ENCODE measurements at places on chromosomes 2 and 18.
A peak's percentile ranks its signal among the peaks of the same experiment; 100 is the strongest.

DNA sequence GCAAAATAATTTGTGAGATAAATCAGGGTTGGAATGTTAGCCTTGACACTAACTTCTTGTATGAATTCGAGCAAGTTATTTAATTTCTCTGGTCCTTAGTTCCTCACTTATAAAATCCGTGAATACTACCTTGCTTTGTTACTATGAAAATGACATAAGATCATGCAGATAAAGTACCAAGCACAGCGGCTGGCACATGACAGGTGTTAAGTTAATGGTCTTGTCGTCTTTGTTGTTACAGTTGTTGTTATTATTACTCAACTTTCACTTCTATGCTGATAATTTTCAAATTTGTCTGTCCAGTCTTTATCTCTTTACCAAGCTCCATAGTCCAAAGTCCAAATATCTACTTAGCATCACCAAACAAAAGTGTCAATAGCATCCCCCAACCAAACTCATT lies 482.1 kb downstream of the ARHGAP15 start:
- DNase-seq, result no peak
- no peaks in the 10 kb centered on the region for H3K36me3 ChIP-seq
- H3K27me3 ChIP-seq, result no peaks in the 10 kb centered on the region
- no peak overlapping the region for H3K4me3 ChIP-seq

DNA sequence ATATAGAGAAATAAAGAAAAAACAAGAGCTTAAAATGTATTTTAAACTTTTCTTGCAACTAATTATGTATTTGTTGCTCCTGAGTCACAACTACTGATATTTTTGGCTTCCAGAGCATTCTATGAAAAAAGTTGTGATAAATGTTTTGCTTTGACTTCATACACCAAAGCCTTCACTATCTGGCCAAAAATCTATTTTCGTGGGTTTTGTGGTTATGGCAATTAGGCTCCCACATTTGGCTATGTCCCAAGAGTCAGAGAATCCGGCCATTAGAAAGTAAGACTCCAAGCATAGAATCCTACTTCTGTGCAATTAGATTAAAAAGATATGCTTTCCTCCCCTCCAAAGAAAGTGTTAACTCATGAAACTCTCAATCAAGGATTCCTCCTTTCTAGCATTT lies 1456.1 kb upstream of the ACVR2A start:
- no peaks in the 10 kb centered on the region for H3K4me1 ChIP-seq
- H3K27ac ChIP-seq, result no peak overlapping the region
- no peak overlapping the region for H3K4me3 ChIP-seq
- H3K27me3 ChIP-seq, result no peaks in the 10 kb centered on the region
- DNase-seq, result no peak

DNA sequence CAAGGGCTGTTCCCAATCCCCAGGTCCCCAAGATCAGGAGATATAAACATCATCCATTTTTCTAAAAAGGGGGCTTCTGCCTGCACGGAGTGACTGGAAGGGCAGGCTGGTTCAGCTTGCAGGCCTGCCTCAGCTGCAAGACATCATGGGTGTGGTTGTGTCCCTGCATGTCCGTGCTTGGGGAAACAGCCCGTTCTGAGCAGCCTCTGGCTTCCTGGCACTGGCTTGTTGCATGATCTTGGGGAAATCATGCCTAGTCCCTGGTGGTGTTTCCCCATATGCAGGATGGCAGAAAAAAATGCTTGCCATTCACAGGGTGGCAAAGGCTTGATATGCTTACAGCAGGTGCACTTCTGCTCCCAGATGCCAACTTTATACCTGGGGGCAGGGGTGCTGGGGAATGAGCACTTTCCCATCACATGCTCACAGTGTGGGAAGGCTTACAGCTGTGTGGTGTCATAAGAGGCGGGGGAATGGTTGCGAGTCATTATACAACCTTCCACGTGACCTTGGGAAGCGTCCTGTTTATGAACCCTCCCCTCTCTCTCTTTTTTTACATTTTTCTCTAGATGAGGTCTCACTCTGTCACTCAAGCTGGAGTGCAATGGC lies 7.2 kb downstream of the PCARE start:
- H3K36me3 ChIP-seq, result no peaks in the 10 kb centered on the region
- no peaks in the 10 kb centered on the region for H3K27me3 ChIP-seq
- H3K27ac ChIP-seq, result no peak overlapping the region

GRCh38 chr2:237979331-237979730 lies 12.5 kb downstream of the UBE2F start:
- H3K4me1 ChIP-seq, result no peaks in the 10 kb centered on the region
- no peak overlapping the region for H3K27ac ChIP-seq
- no peaks in the 10 kb centered on the region for H3K36me3 ChIP-seq
- H3K27me3 ChIP-seq, result no peaks in the 10 kb centered on the region

DNA sequence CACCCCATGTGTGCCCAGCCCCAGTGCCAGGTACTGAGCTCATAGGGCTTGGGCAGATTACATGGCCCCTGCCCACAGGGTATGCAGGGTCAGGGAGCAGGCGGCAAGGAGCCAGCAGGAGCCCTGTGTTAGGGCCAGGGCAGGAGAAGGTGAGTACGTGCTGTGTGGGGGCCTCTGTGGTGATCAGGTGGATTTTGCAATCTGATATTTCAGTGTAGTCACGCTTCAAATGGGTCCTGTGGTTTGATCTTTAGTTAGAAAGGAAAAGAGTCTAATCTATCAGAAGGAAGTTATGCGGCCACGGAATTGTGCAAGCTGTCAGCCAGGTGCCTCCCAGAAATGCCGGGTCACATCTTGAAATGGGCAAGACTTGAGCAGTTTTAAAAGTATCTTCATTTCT lies 13.9 kb downstream of the UBE2F start:
- H3K36me3 ChIP-seq, result no peaks in the 10 kb centered on the region
- H3K27me3 ChIP-seq, result no peaks in the 10 kb centered on the region
- no peaks in the 10 kb centered on the region for H3K4me1 ChIP-seq
- no peak overlapping the region for H3K27ac ChIP-seq
- H3K4me3 ChIP-seq, result no peak overlapping the region

DNA sequence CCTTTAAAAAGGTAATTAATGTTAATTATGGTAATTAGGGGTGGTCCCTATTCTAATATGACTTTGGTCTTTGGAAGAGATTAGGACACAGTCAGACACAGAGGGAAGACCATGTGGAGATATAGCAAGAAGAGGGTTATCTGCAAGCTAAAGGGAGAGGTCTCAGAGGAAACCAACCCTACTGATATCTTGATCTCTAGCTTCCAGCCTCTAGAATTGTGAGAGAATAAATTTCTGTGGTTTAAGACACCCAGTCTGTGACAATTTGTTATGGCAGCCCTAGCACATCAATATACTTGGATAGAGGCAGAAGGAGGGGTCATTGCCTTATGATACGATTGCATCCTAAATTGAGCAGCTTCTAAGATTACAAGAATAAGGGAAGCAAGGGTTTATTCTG lies 21.3 kb upstream of the NT5C1B start:
- no peaks in the 10 kb centered on the region for H3K27me3 ChIP-seq
- no peak overlapping the region for H3K27ac ChIP-seq
- no peaks in the 10 kb centered on the region for H3K4me1 ChIP-seq
- no peaks in the 10 kb centered on the region for H3K36me3 ChIP-seq
- H3K4me3 ChIP-seq, result no peak overlapping the region
- DNase-seq, result no peak

DNA sequence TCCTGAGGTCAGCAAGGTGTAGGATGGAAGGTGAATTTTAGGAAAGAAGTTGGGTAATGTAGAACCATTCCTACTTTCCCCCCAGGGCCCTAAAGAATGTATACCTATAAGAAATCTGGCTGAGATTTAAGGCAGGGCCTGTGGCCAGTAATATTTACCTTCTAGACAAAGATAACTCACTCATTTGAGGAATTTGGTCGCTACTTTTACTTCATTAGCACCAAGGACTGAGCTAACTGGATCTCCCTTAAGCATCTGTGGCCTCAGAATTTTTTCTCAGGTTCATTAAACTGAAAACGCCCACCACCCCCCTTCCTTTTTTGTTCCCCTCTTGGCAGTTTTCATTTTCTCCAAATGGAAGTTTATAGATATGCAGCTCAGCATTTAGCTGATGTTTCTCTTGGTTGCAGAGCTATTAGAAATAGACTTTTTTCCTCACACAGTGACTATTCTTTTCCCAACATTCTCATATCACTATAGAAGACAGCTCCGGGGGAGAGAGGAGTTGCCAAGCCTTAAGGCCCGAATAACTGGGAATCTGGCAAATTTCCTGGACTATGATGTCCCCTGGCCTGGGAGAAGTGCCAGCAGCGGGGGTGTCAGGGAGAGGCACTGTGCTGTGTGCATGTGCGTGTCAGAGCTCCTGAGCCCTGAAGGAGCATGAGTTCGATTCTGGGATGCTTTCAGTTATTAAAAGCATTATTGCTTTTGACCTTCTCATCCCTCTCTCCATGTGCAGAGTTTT lies 310.9 kb downstream of the PRKCE start:
- H3K4me3 ChIP-seq, result no peak overlapping the region
- no peaks in the 10 kb centered on the region for H3K4me1 ChIP-seq
- H3K27ac ChIP-seq, result no peak overlapping the region
- H3K27me3 ChIP-seq, result no peaks in the 10 kb centered on the region
- no peaks in the 10 kb centered on the region for H3K36me3 ChIP-seq

GRCh38 chr2:45643543-45644542 lies 7.6 kb upstream of the PRKCE start:
- no peak for DNase-seq
- H3K27me3 ChIP-seq, result peaks cover 5% of the 10 kb centered on the region
- no peak overlapping the region for H3K27ac ChIP-seq
- H3K4me1 ChIP-seq, result 0 out of 2 replicates have a peak, but pooled peaks cover 2% of the 10 kb centered on the region
- peak overlapping the region; percentile 31 for H3K4me3 ChIP-seq

GRCh38 chr2:19292007-19292406 lies 66.4 kb downstream of the OSR1 start:
- H3K36me3 ChIP-seq, result no peaks in the 10 kb centered on the region
- no peaks in the 10 kb centered on the region for H3K4me1 ChIP-seq
- H3K27ac ChIP-seq, result no peak overlapping the region
- no peak for DNase-seq
- H3K27me3 ChIP-seq, result no peaks in the 10 kb centered on the region

- H3K27ac ChIP-seq, result no peak overlapping the region
- H3K36me3 ChIP-seq, result no peaks in the 10 kb centered on the region
These were observed 10.5 kb upstream of the EPAS1 start for GRCh38 chr2:46286715-46287114.

DNA sequence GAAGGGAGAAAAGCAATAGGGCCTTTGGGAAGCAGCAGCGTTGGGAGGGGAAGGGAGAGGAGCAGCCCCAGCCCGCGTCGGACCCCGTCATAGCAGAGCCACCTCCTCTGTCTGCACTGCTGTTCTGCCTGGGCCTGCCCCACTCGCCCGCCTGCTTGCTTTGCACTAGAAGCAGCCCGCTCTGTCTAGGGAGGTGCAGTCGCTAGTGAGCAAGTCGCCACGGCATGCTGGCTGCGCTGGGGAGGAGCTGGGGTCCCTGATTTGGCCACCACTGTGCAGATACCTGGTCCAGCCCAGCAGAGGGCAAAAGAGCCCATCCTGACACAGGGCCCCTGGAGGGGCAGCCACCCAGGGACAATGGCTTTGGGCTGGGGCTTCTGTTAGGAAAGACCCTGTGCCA lies 8.0 kb upstream of the TMEM214 start:
- no peak overlapping the region for H3K27ac ChIP-seq
- no peaks in the 10 kb centered on the region for H3K36me3 ChIP-seq
- H3K4me1 ChIP-seq, result peaks cover 1% of the 10 kb centered on the region

DNA sequence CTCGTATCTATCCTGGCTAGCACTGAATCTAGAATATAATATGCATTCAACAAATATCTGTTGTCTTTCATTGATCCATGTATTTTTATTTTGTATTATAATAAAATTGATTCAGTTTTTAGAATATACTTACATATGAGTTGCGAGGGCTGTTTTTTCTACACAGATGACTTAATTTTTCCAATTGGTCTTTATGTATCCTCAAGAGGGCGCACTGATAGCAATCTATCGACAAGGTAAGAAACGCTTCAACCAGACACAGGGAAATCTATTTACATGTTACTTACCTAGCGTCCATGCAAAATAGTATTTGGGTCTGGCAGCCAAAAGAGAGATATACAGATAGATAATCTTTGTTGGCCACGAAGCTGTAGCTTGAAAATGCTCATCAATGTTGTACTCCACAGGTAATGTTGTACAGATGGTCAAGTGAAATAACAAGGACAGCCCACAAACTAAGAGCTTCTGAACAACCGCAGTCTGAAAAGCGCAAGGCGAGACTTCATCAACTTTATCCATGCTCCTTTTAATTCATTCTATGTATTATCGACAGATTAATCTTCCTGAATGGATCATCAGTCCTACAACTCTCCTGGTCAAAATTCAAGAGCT lies 35.5 kb upstream of the KIDINS220 start:
- H3K36me3 ChIP-seq, result 0 out of 2 replicates have a peak, but pooled peaks cover 2% of the 10 kb centered on the region
- DNase-seq, result no peak
- peaks cover 2% of the 10 kb centered on the region for H3K4me1 ChIP-seq
- no peak overlapping the region for H3K4me3 ChIP-seq
- H3K27me3 ChIP-seq, result no peaks in the 10 kb centered on the region

DNA sequence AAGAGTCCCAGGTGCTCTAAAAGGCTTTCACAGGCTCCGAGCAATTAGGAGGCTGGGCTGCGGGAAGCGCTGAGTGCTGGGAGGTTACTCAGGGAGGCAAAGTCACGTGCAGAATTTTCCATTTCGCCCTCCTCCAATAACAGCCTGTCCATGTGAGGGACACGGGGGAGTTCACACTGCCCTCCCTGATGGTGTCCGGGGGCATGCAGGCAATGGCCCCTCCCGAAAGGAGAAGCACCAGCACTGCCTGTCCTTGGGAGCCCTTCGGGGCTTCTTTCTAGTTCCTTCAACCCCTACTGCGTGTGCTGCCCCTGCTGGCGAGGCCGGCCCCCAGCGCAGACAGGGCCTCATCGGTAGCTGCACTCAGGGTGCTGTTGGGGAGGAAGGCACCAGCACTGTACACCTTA lies 63.1 kb upstream of the HPCAL1 start:
- H3K27me3 ChIP-seq, result no peaks in the 10 kb centered on the region
- no peaks in the 10 kb centered on the region for H3K4me1 ChIP-seq
- no peak for DNase-seq
- H3K36me3 ChIP-seq, result no peaks in the 10 kb centered on the region
- no peak overlapping the region for H3K27ac ChIP-seq
- no peak overlapping the region for H3K4me3 ChIP-seq

- no peak overlapping the region for H3K27ac ChIP-seq
- no peaks in the 10 kb centered on the region for H3K36me3 ChIP-seq
- H3K4me1 ChIP-seq, result no peaks in the 10 kb centered on the region
- no peaks in the 10 kb centered on the region for H3K27me3 ChIP-seq
- no peak for DNase-seq
These were observed 128.9 kb upstream of the NOSTRIN start for GRCh38 chr2:168673265-168674189.

Measured in iPS DF 6.9 (cell line).